CD4-positive, alpha-beta T cell treated with Interleukin-1 beta for 1 hour (primary cell): ENCODE measurements at places on chromosomes 6 and 20.
A peak's percentile ranks its signal among the peaks of the same experiment; 100 is the strongest.

GRCh38 chr20:34750484-34750883 is 46.3 kb downstream of the TP53INP2 start:
- no peak for DNase-seq

GRCh38 chr6:28658475-28659249 is 133.0 kb downstream of the GPX5 start:
- DNase-seq, result no peak

- peak; percentile 69 for DNase-seq
These were observed 35.3 kb downstream of the TOX2 start for GRCh38 chr20:43949741-43950618.

- peak; percentile 16 for DNase-seq
These were observed 23.6 kb upstream of the WFDC2 start for GRCh38 chr20:45445805-45446562.

DNA sequence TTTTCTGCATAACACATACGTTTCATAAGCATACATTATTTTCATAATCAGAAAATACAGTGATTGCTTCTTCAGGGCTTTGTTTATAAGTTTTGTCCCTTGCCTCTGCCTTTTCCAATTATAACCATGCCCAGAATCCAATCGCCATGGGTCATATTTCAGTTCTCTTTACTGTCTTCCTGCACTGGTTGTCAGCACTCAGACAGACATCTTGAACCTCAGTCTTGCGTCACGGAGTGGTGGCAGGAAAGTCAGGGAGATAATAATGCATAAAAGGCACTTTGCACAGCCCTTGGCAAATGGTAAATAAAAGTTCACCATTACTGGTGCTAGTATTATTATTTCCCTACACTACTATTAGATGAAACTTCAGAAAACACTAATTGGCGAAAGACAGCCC is 7.2 kb downstream of the KIF16B start:
- no peak for DNase-seq

DNA sequence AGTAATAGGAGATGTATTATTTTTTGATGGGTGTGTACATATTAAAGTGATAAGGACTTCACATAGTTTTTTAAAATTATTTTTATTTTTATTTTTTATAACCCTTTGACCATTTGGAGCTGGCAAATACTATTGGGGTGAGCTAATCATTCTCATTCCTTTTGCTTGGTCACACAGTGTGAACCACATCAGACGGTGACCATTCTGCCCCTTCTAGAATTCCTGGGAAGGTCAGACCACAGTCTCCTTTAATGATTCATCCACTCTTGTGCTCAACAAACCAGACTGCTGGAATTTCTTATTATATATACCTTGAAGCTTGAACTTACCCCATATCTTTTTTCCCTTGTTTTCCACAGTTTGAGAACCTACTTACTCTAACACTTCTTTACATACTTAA is 23.9 kb upstream of the PRL start:
- DNase-seq, result no peak

DNA sequence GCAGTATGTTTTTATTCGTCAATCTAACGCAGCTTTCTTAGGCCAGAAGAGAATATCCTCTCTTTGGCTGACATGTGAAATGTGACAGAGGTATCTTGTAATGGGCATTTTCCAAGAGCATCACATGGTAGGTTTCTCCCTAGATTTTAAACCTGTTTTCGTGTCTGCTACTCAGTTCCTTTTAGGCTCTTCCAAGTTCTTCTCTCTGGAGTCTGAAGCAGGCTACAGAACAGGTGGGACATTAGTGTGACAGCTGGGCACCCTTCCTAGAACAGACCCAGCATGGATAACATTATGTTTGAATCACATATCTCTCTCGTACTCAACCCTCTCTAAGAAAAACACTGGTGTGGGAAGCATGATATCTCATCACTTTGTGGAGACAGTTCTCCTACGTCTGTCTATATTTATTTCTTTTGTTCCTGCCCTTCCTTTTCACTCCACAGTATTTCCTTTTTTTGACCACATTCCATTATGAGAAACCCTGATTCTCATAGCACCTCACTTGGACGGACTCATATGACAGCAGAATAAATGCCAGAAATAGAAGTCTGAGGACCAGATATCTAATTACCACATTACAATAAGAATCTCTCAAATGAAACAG is 263.4 kb downstream of the NKAIN2 start:
- no peak for DNase-seq

DNA sequence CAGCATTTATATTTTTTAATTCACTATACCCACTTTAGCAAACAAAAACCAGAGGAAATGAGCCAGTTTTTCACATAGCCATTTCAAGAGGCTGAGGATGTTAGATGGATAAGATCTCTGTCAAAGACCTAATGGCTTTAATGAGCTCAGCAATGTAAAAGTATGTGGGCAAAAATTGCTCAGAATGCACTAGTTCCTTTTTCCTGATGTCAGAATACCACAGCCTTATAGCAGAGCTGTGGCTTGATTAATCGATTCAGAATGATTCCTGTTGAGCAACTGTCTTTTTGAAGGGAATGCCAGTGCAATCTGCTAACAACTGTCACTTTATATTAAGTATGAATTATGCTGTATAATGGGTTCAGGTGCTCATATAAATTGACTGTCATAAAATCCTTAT is 100.6 kb upstream of the HIVEP1 start:
- DNase-seq, result no peak

DNA sequence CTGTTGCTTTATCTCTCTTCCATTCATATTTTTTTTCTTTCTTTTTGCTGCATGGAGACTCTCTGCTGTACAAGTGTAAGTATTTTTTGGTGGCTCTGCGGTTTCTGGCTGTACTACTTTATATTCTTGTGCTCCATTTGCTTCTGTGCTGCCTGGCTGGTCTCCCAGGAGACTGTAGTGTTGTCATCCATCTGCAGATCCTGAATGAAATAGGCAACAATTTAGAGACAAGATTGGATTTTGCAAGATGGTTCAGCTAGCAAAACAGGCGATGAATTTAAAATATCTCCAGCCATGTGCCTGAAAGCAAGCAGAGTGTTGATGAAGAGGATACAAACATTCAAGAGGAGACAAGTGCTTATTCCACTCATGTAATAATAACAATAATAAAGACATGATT is 75.1 kb upstream of the SCGN start:
- no peak for DNase-seq

DNA sequence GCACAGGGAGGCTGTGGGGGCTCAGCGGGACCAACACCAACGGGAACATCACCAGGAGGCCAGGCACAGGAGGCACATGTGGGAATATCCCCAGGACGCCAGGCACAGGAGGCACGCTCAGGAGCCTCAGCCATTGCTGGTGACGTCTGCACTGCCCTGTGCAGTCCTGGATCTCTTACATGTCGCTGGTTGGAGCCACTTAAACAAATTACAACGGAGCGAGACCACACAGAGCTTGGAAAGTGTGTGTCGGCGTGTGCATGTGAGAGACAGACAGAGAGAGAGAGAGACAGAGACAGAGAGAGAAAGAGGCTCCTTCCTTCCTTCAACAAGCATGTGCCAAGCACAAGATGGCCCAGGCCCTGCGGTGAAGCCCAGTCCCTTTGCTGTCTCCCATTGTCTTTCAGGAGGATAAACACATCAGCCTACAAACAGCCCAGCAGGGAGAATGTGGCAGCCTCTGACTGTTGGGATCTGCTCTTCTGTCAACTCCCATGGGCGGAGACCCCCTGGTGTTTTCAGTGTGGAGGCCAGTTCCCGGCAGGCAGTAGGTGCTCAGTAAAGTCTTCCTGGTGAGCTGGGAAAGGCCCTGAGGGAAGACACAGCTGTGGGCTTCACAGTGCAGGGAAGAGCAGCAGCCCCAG is 112.7 kb upstream of the THBS2 start:
- DNase-seq, result no peak

GRCh38 chr20:3744806-3745685 is 12.6 kb downstream of the HSPA12B start:
- peak; percentile 83 for DNase-seq

DNA sequence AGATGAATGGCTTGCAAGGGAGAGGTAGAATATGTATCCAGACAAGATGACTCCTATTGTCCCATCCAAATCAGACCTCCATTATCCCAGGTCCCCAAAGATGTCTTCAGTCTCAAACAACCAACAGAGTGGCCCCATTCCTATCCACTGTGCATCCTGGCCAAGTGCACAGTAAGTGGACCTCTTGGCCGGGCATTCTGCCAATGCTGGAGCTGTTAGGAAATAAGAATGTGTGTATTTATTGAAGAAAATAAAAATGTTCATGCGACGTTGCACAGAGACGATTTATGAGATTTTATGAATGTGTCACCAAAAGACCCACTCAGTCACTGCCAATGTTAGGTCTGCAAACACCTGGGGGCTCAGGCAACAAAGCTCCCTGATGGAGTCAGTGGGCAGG is 196.0 kb downstream of the MAFB start:
- no peak for DNase-seq

GRCh38 chr20:7248281-7249201 is 481.1 kb downstream of the BMP2 start:
- DNase-seq, result no peak

DNA sequence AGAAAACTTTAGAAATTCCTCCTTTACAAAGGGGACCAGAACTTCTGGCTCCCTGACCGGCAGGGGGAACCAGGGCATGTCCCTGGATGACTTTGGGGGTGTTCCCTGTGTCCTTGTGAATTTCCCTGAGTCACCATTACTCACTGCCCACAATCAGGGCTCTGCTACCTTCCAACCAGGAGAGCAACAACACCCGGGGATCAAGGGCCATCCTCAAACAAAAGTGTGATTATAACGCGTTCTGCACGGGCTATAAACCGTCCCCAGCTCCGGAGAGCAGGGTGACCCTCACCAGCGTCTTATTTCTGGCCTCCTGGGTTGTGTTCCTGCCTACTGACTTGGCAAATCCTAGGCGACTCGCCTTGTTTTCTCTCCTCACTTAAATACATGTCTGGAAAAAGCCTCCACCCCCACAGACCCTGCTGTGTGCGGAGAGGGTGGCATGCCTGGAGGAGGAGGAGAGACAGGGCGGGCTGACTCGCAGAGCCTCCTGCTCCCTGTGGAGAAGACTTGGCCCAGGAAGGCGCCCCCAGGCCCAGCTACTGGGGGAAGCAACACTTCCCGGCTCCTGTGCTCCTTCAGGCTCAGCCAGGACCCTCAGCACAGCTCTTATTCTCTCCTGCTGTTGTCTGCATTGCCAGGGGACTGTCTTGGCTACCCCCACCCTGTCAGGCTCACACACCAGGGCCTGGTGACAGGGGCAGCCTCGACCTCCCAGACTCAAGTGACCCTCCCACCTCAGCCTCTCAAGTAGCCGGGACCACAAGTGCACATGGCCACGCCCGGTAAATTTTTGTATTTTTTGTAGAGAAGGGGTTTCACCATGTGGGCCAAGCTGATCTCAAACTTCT is 54.1 kb downstream of the FGD2 start:
- no peak for DNase-seq

DNA sequence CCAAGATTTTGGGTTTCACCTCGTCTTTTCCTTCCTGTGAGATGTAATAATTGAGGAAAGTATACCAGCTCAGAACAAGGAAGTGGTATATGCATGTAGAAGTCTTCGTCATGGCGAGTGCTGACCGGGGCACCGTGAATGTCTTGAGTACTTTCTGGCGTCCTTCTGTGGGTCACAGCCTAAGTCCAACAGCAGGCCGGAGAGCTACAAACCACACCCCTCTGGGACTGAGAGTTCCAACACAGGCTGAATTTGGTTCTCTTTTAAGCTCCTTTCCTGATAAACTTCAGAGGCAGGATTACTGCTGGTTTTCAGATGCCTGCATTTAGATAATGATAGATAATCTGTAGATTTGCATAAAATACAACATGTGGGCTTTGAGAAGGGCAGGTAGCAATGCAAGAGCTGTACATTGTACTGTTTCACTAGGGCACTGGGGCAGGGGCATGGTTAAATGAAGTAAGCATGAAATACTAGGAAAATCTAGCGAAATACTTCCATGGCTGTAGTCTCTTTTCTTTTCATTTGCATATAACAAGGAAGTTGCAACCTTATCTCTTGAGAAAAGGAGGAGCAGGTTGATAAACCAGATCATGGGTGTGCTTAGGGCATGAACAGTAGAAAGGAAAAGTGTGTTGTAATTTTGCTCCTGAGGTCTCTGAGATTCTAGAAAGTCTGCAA is at the start of gene ADTRP:
Gene ADTRP, minus strand, starts transcription at position 156 of the 681 bp plus-strand sequence. Its CDS starts 44 bp downstream, at position 112.
- no peak for DNase-seq

DNA sequence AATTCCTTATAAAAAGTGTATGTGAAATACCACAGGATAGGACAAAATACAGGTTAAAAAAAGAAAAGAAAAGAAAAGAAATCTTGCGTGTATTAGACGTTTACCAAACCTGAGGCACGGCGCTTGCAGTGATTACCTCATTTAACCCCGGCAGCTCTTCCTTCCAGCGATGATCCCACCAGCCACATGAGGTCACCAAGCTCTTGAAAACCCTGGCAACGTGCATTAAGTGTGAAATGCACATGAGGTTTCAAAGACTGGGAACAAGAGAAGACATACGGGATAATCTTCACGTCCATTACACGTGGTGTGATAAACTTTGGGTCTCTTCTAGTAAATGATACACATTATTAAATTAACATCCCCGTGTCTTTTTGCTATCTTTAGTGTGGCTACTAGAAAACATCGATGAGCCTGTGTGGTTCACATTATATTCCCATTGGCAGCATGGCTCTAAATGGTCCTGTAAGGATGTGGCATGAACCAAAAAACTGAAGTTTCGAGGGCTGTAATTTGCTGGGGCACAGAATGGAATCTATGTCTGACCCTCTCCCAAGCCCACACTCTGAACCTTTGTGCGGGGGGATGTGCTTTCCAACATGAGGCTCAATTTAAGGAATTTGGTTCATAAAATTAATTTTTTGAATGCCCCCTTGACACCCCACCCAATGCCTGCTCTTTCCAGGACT is 59.2 kb upstream of the THBS2 start:
- no peak for DNase-seq

DNA sequence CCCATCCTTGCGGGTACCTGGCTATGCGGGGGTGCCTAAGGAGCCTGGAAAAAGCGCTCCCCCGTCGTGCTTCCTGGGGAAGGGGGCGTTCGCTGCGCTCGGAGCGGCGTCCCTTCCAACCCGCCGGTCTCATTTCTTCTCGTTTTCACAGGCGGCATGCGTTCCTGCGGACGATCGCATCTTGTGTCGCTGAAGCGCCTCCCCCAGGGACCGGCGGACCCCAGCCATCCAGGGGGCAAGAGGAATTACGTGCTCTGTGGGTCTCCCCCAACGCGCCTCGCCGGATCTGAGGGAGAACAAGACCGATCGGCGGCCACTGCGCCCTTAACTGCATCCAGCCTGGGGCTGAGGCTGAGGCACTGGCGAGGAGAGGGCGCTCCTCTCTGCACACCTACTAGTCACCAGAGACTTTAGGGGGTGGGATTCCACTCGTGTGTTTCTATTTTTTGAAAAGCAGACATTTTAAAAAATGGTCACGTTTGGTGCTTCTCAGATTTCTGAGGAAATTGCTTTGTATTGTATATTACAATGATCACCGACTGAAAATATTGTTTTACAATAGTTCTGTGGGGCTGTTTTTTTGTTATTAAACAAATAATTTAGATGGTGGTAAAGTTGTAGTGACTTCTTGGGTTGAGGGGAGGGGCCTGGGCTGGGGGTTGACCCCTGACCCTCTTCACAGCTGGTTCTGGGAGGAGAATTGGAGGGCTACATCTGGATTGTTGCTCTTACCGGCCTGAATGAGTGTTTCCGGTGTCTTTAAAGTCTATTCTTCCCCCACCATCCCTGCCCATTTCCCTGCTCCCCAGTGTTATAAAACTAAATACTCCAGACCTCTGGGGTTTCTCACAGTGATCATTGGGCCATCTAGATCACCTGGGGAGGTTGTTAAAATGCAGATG is 1.1 kb downstream of the ID1 start:
- DNase-seq, result no peak

GRCh38 chr20:50038574-50038991 is 55.8 kb downstream of the SNAI1 start:
- DNase-seq, result no peak
